ENCODE measurements at places on chromosomes 11 and 22.

GRCh38 chr11:2208691-2209369 lies 37.2 kb upstream of the TH start:
- DNase-seq, result no peak

GRCh38 chr22:17229991-17230630 lies 10.9 kb upstream of the ADA2 start:
- no peak for DNase-seq

DNA sequence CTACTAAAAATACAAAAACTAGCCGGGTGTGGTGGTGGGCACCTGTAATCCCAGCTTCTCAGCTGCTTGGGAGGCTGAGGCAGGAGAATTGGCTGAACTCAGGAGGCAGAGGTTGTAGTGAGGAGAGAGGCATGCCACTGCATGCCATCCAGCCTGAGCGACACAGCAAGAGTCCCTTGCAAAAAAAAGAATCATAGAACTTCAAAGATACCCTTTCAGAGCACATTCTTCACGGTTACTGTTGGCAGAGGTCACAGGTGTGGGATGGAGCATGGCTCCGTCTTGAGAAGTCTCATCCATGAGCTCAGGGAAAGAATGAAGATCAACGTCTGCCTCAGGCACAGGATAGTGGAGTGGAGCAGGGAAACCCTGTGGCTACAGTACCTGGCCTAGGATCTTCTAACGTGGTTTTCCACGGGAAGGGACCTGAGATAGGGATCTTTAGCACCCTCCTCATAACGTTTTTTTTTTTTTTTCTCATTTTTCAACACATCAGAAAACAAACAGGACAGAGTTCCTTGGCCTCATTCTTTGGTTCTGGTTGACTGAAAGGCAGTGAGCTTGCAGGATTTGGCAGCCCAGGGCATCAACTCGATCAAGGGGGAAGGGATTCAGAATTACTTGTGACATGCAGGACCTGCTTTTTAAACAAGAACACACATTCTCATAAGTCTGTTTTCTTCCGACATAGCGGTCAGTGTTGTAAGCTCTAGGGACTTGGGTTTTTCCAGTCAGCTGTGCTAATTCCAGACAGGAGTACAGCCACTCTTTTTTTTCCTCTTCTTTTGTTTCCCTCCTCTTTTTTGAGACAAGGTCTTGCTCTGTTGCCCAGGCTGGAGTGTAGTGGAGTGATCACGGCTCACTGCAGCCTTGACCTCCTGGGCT lies 22.8 kb downstream of the F2 start:
- DNase-seq, result no peak

DNA sequence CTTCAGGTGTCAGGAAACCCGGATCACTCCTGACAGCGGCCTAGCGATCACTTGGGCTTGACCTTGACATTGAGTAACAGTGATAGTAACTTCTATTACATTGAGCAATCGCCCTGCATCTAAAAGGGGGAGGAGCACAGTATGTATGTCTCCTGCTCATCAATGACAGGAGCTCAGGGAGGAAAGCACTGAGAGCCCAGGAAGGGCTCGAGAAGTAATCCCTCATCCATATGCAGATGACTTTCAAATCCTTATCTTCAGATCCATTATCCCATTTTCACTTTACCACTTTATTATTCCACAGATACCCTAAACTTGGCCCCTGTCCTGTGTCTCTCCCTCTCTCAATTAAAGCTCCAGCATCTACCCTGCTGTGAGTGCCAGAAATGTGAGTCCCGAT lies 47.8 kb downstream of the ABTB2 start:
- DNase-seq, result no peak

GRCh38 chr11:13661074-13661623 lies 7.3 kb upstream of the FAR1 start:
- DNase-seq, result no peak

GRCh38 chr11:79616392-79616851 lies 175.6 kb upstream of the TENM4 start:
- DNase-seq, result no peak
